ENCODE measurements at places on chromosomes 4 and X.

DNA sequence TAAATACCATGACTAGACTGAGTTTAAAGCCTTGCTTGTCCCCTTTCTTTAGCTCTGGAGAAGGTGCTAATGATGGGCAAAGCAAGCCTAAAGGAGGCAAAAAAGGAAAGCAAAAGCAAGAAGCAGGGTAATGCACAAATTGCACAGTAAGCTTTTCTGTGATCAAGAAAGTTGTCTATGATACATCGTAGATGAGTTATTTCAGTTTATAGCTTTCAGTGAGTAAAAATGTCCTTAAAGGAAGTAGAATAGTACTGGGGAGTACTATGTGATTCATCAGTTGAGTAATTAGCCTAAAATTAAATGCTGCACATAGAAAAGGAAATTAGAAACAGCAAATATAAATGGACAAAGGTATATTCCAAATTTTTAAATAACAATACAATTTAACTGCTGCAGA, 50.2 kb upstream of the PDE5A start:
- DNase-seq = no peak

GRCh38 chrX:154458116-154458953, at the start of gene PLXNA3:
Gene PLXNA3, plus strand, starts transcription at chrX:154458281. Its CDS starts 1,903 bp downstream, at chrX:154460184.
- DNase-seq = no peak

- DNase-seq = no peak
Measured at GRCh38 chr4:76813070-76813469, 84.9 kb downstream of the SOWAHB start.

- DNase-seq = peak; percentile 50
Measured at GRCh38 chr4:149264093-149264733, 551.4 kb downstream of the IQCM start.

DNA sequence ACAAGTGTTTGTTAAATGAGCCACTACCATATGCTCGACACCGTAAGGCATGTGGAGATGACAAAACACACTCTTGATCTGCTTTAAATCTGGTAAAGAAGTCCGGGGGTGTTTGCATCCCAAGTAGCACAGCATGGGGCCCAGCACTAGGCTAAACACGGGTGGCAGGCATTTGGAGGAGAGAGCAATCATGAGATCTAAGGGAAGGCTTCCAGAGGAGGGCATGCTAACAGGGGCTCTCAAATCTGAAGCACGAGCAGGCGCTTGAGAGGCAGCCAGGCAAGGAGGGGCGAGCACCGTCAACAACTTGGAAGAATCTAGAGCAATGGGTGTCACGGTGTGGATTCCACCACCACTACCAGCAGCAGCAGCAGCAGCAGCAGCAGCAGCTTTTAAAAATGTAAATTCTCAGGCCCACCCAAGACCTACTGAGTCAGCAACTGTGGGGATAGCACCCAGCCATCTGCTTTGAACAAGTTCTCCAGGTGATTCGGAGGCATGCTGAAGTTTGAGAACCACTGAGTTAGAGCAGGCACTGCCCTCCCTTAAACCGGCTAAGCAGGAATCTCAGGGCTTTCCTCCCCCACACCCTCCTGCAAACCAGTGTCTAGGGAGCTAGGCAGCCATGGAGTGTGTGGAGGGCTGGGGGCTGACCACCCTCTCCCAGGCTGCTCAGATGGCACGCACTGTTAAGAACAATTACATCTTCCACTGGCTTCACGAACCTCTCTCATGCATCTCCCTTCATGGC, 70.2 kb upstream of the MAP3K15 start:
- DNase-seq = no peak

DNA sequence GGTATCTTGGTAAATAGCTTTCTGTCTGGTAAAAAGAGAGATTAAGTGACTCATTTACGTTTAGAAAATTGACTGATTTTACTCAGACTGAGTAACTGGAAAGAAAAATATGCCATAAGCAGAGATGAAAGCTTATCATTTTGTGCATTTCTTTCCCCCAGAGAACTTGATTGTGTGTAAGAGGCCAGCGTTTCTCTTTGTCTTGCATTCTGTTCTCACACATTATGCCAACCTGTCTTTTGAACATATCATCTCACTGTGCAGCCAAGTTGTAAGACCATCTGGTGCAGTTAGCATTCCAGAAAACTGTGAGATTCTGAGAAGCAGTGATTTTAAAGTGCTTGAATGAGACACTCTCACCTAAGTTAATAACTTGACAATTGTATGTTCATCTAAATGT, 651.3 kb downstream of the TECRL start:
- DNase-seq = no peak

DNA sequence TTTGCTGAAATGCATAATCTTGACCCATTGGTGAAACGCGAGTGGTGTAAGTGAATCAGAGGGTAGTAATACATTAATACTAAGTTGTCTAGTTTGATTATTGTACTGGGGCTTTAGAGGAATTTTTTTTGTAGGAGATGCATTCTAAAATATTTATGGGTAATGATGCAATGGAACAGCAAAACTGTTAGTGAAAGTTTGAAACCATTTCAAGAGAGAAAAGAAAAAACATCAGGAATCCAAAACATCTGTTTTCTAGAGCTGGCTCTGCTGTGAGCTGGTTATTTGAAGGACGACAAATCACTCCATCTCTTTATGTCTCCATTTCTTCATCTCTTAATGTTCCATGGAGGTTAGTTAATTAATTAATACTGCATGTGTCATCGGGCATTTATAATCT, 351.9 kb upstream of the FAT1 start:
- no peak for DNase-seq

GRCh38 chrX:57172544-57172943, 35.3 kb upstream of the SPIN2A start:
- DNase-seq = no peak

Data from HepG2 (cell line).